Stimulated activated CD8-positive, alpha-beta memory T cell treated with anti-CD3 and anti-CD28 coated beads, Interleukin-7, amount 100 ng/mL, for 1 hour (primary cell): ENCODE measurements at places on chromosomes 2 and 18.

DNA sequence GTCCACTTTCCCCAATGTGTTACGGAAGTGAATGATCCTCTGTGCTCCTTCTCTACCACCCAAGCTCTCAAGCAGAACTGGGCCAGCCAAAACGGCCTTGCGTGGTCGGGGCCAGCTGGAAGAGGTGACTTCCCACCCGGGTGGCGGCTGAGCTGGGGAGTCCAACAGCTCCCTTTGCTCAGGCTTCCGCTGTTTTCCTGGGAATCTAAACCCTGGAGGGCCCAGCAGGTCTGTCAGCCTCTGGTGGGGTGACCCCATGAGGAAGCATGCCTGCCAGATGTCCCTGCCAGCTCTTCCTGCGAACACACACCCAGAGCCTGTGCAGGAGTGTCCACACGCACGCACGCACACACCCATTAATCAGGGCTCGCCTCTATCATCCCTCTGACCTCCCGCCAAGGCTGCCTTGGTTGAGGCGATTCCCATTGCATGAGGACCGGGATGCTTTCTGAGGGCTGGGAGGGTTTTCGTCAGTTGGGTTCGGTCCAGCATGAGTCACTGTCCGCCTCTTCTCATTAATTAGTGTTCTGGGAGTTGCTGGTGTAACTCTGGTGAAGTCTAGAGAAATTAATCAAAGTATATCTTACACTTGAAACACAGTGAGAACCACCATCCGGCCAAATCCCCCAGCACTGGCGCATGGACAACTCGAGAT lies 90.6 kb downstream of the TWIST2 start:
- no peak for DNase-seq

GRCh38 chr2:184294831-184295230 lies 303.5 kb upstream of the ZNF804A start:
- DNase-seq: no peak

DNA sequence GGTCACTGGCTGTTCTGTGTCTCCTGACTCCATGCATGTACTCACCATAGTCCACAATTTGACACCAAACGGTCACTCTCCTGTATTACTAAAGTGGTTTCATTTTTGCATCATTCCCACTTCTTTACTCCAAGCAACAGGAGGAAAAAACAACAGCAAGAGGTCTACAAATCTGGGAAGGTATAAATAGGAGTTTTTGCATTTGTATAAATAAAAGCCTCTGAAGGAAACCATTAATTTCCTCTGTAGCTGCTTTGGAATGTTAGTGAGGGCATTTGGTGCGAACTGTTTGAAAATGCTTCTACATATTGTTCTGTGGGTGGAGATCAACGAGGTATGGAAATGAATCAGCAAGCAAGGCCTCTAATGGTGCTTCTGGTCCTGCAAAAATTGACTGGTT lies 148.5 kb upstream of the DLX2 start:
- DNase-seq: no peak

DNA sequence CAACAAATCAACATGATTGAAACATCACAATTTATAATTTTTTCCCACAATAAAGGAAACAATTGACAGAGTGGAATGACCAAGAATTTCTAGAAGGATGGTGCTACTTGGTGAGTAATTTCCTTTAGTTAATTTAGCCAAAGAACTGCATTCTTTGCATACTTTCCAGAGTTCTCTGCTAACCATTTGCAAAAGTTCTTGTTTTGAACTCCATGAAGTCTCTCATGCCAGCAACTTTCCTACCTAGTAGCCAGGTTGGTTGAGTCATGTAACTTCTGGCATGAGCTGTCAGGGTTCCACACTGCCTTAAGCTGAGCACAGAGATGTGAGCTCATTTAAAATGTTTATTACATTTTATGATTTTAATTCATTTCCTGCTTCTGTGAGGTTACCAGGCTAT lies 539.6 kb downstream of the PID1 start:
- DNase-seq: no peak

DNA sequence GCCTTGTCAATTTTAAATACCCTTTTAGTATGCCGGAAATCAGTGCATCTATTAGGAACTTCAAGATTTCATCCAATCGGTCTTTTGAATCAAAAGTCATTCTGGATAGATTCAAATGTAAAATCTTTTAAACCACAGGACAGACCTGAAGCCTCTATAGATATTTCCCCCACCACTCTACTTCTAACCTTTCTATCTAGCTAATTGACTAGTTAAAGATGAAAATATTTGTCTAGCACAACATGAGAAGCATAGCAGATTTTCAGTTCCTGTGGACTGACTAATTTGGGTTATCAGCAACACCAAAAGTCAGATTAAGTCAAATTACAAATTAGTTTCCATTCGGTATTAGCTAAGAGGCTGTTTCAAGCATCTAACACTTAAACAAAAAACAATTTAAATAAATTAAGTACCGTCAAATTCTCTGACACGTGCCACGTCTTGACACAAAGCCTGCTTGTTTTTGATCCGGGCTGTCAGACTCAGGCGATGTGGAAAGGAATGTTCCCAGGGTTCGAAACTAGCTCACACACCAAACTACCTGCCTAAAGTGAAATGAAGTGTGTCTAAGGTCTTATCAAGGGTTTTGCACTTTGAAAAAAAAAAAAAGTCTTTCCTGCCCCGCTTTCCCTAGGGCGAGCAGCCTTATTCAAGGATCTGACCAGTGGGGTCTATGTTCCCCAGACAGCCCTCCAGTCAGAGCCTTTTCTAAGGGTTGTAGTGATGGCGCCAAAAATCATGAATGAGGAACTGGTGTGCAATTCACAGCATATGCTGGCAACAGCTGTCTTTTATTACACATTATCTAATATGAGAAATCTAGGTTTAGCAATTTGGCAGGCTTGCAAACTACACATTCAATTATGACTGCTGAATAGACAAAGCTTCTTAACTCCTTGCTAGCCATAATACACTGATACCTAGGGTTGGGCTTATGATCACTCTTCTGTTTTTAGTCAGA lies 4.7 kb downstream of the CYTIP start:
- DNase-seq: no peak

DNA sequence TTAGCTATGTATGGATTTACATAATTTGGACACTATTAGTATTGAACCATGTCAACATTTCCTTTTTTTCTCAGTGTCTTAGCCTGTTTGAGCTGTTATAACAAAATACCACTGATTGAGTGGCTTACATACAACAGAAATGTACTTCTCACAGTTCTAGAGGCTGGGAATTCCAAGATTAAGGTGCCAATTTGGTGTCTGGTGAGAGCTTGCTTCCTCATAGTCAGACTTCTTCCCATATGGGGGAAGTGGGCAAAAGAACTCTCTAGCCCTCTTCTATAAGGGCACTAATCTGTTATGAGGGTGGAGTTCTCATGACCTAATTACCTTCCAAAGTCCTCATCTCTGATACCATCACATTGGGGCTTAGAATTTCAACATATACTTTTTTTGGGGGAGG lies 12.6 kb downstream of the ZNF804A start:
- no peak for DNase-seq

DNA sequence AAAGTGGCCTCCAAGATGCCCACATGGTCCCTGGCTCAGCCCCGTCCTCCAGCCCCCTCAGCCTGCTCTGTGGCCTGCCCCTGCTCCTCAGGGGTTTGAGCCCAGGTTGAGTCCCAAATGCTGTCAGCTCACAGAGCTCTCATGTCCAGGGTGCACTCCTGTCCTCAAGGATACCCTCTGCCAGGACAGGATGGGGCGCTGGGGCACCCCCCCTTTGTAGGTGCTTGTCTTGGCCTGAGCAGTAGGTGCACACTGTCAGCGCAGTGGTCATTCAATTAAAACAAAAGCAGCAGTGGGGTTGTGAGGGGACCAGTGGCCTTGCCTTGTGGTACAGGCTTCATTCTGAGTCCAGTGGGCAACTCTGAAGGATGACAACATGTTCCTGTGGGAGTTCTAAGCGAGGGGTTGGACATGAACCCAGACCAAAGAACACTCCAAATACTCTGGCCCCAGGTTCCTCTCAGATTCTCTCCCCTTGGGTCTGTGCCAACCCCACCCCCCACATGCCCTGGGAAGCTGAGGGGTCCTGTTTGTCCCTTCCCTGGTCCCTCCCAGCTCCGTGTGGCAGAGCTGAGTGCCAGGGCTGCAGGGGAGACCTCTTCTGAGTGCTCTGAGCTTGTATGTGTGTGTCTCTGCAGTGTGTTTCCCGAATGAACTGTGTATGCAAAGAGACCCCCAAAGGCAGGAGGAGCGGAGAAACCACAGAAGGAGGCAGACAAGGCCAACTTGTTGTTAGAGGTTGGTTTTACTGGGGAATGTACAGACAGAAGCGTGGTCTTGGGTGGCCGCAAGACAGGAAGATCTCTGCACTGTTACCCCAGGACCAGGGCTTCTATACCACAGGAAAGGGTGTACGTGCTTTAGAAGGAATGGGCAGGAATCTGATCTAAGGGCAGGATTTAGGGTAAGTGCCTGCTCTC lies 155.6 kb upstream of the HS6ST1 start:
- no peak for DNase-seq

- no peak for DNase-seq
Observed at GRCh38 chr2:36479406-36479805, 118.6 kb downstream of the FEZ2 start.

DNA sequence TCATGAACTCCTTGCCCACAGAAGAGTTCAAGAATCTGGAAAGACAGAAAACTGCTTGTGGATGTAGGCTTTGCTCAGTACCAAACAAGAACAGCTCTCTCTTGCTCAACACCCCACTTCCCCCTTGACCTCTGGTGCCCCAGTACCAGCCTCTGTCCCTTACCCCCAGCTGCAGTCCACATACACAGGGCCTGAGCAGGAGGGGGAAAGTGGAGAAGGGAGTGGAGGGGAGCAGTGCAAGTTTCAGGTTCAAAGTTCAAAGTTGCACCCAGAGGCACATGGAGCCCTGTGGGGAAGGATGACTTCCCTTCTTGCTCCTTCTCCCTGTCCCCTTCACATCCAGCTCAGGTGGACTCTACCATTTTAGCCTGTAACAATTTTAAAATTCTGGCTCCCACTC lies 61.1 kb upstream of the LPIN2 start:
- no peak for DNase-seq

DNA sequence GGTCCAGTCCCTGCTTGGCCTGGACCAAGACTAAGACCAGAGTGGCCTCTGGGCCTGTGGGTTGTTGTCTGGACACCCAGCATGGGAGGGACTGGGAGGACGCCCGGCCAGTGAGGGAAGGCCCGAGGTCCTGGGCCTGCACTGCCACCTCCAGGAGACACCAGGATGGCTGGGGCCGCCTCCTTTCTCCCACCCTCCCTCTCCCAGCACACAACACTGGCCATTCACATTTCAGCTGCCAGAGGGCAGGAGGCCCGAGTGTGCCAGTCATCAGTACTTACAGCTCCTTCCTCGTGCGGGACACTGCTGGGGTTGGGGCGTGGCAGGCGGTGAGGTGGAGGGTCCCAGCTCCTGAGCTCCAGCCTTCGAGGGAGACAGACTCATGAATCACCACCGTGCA lies 133.5 kb downstream of the ASB1 start:
- DNase-seq: no peak

DNA sequence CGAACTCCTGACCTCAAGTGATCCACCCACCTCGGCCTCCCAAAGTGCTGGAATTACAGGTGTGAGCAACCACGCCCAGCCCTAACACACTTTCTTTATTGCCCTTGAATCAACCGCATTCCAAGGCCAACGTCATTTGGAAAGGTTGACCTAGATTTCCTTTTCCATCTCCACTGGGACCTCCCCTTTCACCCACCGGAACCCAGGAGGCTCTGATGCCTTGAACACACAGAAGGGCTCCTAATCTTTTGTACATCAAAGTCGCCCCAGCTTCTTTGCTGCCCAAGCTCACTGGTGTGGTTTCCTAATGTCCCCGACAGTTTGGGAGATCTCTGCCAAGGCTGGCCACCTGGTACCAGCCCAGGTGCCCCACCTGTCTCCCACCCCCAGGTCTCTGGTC lies 46.2 kb upstream of the CAB39 start:
- DNase-seq: no peak

DNA sequence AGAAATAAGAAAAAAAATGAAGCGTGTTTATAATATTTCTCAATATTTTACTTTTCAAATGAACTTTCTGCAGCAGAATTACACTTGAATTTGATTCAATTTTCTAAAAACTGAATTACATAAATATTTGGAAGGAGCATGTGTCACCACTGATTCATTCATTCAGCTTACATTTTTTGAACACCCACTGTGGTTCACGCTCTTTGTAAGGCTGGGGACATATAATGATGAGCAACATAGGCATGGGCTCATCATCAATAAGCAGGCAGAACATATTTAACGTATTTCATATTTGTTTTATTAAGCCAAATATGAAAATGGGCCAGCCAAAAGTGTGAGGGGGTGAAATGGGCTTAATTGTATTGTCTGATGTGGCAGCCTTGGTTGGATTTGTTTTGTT lies 209.1 kb downstream of the CTNNA2 start:
- DNase-seq: no peak

DNA sequence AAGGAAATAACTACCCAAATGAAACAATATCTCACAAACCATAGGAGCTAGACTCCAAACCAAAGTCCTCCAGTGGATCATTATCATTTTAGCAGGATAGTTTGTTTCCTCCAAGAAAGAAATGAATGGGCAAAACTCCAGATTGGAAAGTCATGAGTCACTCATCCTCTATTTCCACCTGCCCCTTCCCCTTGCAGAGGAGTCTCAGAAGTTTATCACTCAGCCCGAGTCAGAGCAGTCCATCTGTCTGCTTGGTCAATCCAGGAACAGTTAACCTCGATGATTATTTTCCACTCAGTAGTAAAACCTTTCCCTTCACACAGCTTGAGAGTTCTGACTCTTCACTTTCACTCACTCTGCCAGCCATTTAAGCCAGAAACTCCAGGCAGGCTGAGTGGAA lies 462.2 kb downstream of the BCL11A start:
- no peak for DNase-seq

GRCh38 chr18:8177330-8178016 lies 431.8 kb upstream of the RAB12 start:
- no peak for DNase-seq

- no peak for DNase-seq
Observed at GRCh38 chr18:28455971-28456370, 279.0 kb upstream of the CDH2 start.

DNA sequence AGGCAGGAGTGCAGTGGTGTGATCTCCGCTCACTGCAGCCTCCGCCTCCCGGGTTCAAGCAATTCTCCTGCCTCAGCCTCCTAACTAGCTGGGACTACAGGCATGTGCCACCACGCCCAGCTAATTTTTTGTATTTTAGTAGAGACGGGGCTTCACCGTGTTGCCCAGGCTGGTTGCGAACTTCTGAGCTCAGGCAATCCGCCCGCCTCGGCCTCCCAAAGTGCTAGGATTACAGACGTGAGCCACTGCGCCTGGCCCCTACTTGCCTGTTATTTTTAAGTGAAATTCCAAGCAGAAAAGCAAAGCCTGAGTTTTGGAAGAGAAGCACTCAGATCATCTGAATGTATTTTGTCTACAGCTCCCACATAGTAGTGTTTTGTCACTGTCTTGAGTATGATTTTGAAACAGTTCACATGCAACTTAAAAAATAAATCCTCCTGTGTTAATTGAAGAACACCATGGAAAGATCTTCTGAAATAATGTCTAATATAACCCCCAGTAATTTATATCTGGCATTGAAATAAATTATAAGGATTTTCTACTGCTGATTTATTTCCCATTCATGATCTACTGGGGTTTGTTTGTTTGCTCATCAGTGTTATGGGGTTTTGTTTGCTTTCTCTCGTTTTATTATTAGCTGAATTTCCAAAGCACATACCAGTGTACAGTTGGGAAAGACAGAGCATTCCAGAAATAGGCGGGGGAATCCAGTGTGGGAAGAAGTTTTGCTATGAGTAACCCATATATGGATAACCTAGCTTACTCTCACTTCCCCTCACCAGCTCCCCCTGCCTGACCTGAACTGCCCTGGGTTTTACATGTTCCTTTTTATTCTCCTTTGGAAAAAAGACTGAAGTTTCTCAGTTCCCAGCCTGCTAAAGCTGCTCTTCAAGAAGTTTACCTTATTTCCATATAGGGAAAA lies 80.1 kb upstream of the MAP3K20 start:
- no peak for DNase-seq
